ENCODE measurements at places on chromosomes 1 and 21. TPM values are rescaled to one million over a fixed set of nuclear protein-coding genes. Genes with fewer than 3 reads are reported as not detected.

The CACNA1S gene
- 0.14 TPM for polyA plus RNA-seq

The AMY1B gene
- 0.33 TPM for polyA plus RNA-seq

The FCER1G gene
- polyA plus RNA-seq = 18.1 TPM

The LCE2C gene
- not detected for polyA plus RNA-seq

The CFHR1 gene
- 10.4 TPM for polyA plus RNA-seq

The OR2C3 gene
- 0.04 TPM for polyA plus RNA-seq

The PTGER3 gene
- 0.18 TPM for polyA plus RNA-seq

The CELSR2 gene
- 17.0 TPM for polyA plus RNA-seq

The NBPF4 gene
- polyA plus RNA-seq = not detected

The SLC9C2 gene
- 0.27 TPM for polyA plus RNA-seq

The ANKRD13C gene
- polyA plus RNA-seq = 21.9 TPM

The NCMAP gene
- polyA plus RNA-seq = 5.0 TPM

All from right lung (tissue), 10 donors.